ENCODE measurements at places on chromosomes 6 and 20.

- no peak for DNase-seq
Observed at GRCh38 chr6:16774437-16774836, 13.2 kb upstream of the ATXN1 start.

DNA sequence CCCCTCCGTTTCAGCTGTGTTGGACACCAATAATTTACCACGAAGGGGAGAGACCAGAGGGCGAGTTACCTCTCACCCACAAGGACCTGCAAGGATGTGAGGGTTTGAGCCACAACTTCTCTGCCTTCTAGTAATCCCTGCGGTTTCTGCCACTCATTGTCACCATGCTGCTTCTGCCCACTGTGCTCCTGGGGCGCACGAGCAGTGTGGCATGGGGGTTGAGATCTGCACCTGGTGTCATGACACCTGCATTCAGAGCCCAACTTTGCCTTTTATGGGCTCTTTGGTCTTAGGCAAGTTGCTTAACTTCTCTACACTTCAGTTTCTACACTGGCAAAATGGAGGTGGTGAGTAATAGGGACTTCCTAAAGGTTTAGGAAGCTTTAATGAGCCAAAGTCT, 84.9 kb downstream of the SOBP start:
- no peak for DNase-seq

DNA sequence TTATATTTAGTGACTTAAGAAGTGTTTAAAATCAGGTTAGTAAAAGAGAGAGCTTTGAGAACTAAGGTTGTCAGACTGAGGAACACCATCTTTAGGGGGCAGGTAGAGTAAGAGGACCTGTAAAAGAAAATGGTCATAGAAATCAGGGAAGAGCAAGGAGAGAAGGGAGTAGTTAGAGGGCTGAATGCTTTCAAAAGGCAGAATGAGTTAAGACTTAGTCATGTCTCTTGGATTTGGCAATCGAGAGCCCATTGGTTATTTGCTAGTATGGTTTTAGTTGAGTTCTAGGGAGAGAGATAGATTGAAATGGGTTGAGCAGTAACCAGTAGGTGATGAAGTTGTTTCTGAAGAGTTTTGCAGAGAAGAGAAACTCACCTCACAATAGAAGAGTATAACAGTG, 51.1 kb downstream of the RALGAPB start:
- DNase-seq: no peak

GRCh38 chr6:26200918-26201721, 113.9 kb downstream of the HFE start:
- DNase-seq: no peak

DNA sequence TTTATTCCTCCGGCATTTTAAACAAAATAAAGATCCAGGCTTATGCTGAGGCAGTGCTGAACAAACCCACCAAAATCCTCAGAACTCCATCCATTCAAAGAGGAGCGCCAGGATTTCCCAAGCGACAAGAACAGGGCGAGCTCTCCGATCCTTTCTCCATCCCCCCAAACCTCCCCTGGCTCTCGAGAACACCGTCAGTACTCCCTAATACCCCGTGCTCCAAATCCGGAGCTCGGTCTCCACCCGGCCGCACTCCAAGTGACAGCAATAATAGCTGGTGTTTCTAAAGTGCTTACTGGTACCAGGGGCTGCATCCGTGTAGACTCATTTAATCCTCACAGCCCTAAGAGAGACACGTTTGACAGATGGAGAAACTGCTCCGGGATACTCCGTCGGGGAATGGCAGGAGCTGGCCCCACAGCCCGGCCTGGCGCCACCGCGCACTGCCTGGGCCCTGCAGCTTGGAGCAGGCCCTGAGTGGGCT, 277.1 kb upstream of the QKI start:
- no peak for DNase-seq

DNA sequence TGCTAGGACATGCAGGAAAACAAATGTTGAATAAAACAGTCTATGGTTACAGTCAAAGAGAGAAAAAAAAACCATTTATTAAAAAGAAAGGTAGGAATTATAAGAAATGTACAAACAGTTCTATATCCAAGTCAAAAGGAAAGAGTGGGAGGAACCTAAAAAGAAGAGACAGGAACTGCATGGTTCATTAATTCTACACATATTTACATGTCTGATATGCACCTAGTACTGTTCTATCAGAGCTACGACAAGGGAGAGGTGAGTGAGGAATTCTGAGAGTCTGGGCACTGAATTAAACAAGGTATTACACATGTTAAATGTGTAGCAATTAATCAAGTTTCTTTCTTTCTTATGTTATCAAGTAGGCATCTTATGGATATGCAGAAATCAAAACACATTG, 41.9 kb downstream of the SYCP2 start:
- no peak for DNase-seq

DNA sequence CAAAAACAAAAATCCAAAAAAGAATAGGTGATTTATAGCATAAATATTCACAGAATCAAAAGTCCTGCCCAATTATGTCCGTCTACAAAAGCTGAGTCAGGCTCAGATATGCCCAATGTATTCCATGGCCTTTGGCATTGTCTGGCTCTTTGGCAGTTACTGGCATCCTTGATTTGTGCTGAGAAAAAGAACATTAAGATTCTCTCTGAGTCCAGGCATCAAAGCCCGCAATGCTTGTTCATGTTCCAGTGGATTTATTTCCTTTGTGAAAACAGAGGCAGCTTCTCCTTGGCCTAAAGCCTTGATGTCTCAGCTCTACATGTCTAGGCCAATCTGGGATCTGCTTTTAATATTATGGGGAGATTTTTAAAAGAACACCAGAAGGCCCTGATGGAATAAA, 76.1 kb upstream of the SLC4A11 start:
- no peak for DNase-seq

- DNase-seq: no peak
Observed at GRCh38 chr6:155154158-155154830, 109.5 kb upstream of the CLDN20 start.

DNA sequence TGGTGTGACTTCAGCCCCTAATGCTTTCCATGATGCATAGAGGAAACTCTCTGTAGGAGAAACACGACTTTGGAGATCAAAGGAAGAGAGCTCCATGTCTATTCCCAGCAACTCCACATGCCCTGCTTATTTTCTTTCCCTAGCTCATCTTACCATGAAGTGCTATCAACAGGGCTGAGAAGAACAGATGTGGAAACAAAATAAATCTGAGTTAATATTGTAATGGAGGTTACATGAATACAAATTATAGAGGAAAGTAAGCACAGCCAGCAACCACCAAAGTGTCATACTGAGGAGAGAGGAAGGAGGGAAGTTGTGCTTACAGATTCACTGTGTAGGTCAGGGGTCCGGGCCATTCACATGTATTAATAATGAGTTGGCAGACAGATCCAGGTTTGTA, 157.5 kb downstream of the RFPL4B start:
- DNase-seq: no peak

DNA sequence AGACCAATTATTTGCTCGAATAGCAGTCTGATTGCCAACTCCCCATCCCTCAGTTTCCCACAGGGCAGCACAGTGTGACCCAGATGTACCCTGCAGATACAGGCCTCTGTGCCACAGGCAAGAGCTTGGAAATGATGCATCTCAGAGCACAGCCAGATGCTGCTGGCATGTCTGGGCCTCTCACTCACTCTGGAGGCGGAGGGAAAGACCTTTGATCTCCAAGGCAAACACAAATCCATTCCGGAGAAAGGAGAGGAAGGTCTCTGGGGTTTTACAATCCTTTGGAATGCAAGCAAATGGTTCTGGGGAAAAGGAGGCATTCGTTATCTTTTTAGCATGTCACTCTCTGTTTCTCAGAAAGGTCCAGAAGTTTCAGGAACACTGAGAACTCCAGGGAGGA, 74.2 kb downstream of the RIOK1 start:
- no peak for DNase-seq

GRCh38 chr6:48426636-48427035, 315.6 kb upstream of the PTCHD4 start:
- no peak for DNase-seq

DNA sequence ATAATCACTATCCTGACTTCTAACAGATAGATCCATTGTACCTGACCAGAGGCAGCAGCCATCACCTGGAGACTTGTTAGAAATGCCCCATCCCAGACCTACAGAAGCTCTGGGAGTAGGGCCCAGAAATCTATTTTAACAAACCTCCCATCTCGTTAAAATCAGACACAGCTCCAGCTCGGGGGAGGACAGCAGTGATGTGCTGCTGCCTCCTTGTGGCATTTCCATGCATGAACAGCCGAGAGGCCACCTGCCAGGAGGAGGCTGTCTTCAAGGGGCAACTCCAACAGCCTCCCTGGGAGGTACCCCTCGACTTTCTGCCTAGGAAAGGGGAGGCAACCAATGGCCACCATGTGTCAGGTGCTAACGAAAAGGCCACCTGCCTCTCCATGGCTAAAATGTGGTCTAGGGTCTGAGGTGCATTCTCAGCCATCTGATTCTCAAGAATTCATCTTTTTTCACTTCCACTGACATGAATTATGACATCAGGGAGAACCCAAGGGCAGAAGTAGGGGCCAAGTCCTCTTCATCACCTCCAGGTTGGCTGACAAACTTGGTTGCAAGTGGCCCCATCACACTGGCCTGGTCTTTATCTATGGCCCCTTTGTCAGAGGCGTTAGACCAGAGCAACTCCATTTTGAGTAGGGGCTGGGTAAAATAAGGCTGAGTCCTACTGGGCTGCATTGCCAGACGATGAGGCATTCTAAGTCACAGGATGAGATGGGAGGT, 12.2 kb upstream of the KCNK15 start:
- no peak for DNase-seq

- no peak for DNase-seq
Observed at GRCh38 chr6:14690120-14691056, 555.5 kb upstream of the JARID2 start.

GRCh38 chr20:59806578-59806975, 126.9 kb downstream of the SYCP2 start:
- no peak for DNase-seq

DNA sequence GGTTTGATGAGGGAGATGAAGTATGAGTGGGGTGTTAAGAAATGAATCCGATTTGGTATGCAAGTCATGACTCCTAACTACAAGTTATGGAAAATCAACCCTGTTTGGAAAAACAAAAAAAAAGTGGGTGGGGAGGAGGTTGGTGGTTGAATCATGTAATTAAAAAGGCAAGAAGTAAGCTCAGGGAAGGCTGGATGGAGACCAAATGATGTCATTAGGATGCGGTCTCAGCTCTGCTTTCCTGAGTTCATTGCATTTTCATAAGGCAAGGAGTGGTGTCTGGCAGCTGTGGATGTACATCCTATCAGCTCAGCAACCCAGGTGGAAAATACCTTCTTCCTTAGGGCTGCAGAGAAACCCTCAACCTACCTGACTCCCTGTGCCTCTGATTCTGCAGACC, 60.4 kb upstream of the AKAP12 start:
- DNase-seq: no peak

GRCh38 chr20:34127792-34128191, 15.7 kb upstream of the EIF2S2 start:
- no peak for DNase-seq

DNA sequence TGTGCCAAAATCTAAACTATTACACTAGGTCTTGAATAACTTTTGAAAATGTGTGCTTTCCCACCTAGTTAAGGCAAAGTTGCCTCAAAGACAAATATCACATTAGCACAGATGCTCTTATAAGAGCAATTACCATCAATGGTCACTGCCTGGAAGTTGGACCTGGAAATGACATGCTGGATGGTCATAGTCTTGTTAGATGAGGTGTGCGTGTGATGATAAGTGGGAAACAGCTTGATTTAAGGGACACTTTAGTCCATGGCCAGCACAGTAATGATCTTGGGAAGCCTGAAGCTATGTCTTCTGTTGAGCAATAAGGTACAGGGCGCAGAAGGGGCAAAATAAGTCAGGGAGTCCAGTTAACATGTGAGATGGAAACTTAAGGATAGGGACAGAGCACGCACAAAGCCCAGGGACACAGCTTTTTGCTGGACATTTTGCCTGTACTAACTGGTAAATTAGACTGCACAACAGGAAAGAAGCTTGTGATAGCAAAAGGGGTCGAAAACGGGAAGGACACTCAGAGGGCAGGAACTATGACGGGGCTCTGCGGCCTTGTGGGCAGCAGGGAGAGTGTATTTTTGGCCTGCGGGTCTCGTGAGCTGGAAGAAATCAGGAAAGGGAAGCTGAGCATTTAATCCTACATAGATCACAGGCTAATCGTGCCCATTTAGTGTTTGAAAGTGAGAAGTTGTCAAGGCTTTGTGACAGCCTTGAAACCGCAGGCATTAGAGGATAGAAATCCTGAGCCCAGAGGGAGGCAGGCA, 66.7 kb upstream of the BMP2 start:
- DNase-seq: no peak

GRCh38 chr6:118764766-118765165, 113.4 kb upstream of the CEP85L start:
- DNase-seq: no peak

- DNase-seq: no peak
Observed at GRCh38 chr20:1942486-1943274, 47.5 kb downstream of the SIRPA start.

- no peak for DNase-seq
Observed at GRCh38 chr6:43367245-43367984, 2.0 kb downstream of the ZNF318 start.

- no peak for DNase-seq
Observed at GRCh38 chr20:49384437-49385434, 97.7 kb downstream of the KCNB1 start.

- DNase-seq: no peak
Observed at GRCh38 chr20:3068986-3069900, 2.2 kb upstream of the OXT start.

DNA sequence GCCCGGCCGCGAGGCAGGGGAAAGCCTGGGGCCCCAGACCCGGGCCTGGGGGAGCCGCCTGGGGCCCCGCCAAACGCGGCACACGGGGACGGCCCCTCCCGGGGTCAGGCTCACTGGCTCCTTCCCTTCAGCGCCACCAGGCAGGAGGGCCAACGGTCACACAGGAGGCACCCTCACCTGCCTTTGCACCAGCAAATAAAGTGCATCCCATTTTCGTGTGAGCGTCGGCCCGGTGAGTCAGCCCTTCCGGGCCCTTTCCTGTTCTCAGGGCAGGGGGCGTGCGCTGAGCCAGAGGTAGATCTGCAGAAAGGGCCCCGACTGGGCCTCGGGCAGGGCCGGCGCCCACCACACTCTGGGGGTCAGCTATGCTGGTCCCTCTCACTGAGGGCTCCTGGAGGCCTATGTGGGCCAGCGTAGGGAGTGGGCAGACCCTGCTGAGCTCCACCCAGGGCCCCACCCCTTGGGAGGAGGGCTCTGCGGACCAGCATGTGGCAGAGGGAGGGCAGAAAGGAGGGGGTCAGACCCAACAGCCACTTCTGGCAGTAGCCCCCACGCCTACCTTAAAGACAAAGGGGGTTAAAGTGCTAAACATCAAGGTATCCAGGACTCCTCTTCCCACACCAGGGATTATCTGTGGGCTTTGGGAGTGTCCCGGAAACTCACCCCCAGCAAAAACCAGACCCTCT, 931 bp upstream of the UCKL1 start:
- DNase-seq: no peak

GRCh38 chr6:10723567-10723881, 654 bp downstream of the TMEM14C start:
- no peak for DNase-seq

GRCh38 chr20:14521436-14521835, 184.0 kb upstream of the FLRT3 start:
- DNase-seq: no peak

- DNase-seq: no peak
Observed at GRCh38 chr6:55069132-55069781, 105.1 kb upstream of the HCRTR2 start.

GRCh38 chr20:38883081-38883980, 42.9 kb upstream of the FAM83D start:
- DNase-seq: no peak

GRCh38 chr20:12262747-12263146, 345.1 kb downstream of the BTBD3 start:
- no peak for DNase-seq
